ENCODE measurements at places on chromosomes 3 and 15.

- no peak for DNase-seq
These were observed 498.4 kb downstream of the FHIT start for GRCh38 chr3:60752809-60753208.

GRCh38 chr15:77753281-77753873 lies 120.7 kb upstream of the LINGO1 start:
- no peak for DNase-seq

- DNase-seq, result no peak
These were observed 215.9 kb upstream of the TPRG1 start for GRCh38 chr3:188955919-188956318.

GRCh38 chr3:15539066-15539465 lies 17.6 kb upstream of the COLQ start:
- no peak for DNase-seq

GRCh38 chr3:106067711-106068110 lies 198.9 kb upstream of the CBLB start:
- no peak for DNase-seq

- peak; percentile 61 for DNase-seq
These were observed 975 bp upstream of the FOXP1 start for GRCh38 chr3:71584394-71585011.

DNA sequence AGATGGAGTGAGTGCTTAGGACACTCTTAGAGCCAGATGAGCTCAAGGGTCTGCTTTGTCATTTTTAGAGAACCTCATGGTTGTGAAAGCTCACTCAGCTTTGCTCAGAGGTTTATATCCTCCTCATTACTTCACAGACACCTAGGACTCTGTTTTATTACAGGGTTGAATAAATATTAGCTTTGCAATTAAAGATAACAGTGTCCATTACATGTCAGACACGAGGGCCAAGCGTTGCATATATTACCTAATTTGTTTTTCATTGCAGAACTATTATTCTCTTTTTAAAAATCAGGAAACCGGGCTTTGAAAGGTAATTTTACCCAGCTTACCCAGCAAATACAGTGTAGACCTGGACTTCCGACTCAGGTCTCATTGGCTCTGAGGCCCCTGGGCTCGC lies 16.1 kb downstream of the MAP6D1 start:
- DNase-seq, result no peak

DNA sequence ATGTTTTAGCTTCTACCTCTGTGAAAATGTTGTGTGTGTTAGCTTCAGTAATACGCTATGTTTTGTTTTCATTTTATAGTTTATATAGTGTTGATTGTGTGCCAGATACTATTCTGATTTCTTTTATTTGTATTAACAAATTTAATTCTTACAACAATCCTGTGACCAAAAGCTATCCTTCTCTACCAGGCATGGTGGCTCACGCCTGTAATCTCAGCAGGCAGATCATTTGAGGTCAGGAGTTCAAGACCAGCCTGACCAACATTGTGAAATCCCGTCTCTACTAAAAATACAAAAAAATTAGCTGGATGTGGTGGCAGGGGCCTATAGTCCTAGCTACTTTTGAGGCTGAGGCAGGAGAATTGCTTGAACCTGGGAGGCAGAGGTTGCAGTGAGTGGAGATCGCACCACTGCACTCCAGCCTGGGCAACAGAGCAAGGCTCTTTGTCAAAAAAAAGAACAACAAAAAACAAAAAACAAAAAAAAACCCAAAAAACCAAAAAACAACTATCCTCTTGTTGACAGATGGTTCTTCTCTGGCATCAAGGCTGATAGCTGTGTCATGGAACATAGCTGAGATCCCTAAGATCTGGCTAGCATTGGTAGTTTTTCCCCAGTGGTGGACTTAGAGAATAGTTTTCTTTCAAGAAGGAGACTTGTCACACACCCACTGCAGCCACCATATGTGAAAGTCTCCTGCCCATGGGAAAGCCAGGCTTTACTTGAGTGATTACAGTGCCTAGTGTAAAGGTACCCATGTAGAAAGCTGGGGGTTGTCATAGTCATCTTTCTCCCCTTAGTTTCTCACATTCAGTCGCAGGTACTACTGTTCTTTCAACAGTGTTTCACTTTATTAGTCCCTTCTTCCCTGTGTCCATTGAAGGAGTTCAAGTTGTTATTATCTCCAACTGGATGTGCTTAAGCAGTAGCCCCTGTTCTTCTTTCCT lies 116.5 kb downstream of the UBE2E2 start:
- no peak for DNase-seq

DNA sequence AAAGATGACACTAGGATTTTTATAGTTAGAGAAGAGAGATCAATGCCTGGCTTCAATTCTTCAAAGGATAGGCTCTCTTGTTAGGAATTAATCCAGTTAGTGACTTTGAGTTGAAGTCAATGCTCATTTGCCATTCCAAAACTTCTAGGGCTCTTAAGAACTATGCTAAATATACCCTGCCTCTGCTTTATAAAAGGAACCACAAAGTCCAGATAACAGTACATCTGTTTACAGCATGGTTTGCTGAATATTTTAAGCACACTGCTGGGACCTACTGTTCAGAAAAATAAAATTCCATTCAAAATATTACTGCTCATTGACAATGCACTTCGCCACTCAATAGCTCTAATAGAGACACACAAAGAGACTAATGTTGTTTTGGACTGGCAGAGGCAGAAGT lies 786.6 kb upstream of the DPPA4 start:
- no peak for DNase-seq

DNA sequence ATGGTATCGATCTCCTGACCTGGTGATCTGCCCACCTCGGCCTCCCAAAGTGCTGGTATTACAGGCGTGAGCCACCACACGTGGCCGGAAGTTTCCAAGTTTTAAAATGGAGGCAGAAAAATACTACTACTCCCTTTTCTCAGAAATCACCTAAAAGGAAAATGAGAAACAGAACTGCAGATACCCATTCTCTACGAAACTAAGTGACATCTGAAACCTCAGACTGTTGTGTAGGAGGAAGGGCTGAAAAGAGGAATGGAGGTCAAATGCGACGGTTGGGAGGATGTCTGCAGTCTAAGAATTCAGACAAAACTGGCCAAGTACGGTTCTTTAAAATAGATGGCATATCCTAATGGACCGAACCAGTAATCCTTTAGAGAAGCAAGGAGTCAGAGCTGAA lies 24.1 kb downstream of the WDR48 start:
- no peak for DNase-seq

- DNase-seq, result peak; percentile 78
These were observed 29.1 kb downstream of the FGD5 start for GRCh38 chr3:14847613-14848541.

DNA sequence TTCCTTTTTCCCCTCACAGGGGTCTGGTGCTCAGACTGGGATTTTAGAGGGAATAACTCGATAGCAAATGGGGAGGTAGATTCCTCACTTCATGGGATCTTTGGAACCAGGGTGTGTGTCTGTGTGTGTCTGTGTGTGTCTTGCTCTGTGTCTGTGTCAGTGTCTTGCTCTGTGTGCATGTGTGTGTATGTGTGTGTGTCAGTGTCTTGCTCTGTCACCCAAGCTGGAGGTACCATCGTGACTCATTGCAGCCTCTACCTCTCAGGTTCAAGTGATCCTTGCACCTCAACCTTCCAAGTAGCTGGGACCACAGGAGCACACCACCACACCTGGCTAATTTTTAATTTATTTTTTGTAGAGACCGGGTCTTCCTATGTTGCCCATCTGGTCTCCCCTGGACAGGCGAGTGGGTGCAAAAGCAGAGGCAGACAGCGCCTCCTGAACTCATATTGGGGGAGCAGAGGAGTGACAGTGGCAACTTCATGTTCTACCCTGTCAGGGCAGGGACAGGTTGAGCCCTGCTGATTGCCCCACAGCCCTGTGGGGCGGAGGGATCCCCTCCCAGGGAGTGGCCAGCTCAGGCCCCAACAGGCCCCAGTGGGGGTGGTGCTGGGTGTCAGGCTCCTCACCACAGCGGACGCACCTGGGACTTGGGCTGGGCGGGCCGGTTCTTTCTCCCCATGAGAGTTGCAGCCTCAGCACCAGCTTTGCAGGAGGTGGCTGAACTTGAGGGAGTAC lies 10.4 kb upstream of the SEMA4B start:
- DNase-seq, result no peak

DNA sequence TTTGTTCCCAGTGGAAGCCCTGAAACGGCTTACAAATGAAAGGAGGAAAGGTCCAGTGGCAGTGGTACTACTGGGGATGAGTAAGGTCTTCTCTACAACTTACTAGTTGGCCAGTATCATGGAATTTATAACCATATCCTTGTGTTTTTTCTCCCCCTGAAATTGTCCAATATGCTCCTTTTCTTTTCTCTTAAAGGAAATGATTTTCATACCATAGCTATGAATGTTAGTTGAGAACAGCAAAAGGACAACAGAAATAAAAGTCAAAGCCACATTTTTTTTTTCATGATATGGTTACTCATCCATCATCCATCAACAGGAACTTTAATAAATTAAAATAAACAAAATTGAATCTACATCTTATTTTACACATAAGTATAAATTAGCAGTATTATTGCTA lies 450.4 kb downstream of the MFSD1 start:
- DNase-seq, result no peak

GRCh38 chr15:51617886-51618285 lies 4.7 kb downstream of the DMXL2 start:
- no peak for DNase-seq

- peak; percentile 70 for DNase-seq
These were observed 584.4 kb upstream of the TBL1XR1 start for GRCh38 chr3:177781686-177782161.

- no peak for DNase-seq
These were observed 78.9 kb upstream of the ZNF280D start for GRCh38 chr15:56812221-56812620.

DNA sequence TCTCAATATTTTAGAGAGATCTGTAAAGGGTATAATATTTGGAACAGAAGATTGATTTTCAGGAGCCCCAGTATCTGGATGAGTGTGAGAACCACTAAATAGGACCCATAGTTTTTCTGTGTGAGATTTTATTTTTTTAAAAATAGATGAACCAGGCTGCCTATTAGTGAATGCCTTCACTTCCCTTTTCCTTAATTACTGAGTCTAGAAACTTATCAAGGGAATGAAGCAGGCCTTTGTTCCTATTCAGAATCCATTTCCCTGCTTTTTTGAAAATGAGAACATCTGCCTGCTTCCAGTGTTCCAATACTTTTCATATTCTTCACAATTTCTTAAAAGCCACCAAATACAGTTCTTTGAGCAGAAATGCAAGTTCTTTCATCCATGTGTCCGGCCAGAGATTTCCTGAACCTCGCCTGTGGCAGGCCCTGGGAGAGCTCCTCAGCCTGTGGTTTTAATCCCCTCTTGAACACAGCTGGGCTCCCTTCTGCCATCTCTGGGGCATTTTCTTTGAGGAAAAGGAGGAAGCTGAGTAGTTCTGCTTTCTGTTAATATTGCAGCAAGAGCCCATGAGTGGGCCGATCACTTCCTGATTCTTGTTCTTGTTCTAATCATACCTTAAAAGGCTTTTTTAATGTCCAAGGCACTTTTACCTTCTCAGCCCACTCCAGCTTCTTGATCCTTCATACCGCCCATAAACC lies 4.7 kb downstream of the EHD4 start:
- DNase-seq, result peak; percentile 53

DNA sequence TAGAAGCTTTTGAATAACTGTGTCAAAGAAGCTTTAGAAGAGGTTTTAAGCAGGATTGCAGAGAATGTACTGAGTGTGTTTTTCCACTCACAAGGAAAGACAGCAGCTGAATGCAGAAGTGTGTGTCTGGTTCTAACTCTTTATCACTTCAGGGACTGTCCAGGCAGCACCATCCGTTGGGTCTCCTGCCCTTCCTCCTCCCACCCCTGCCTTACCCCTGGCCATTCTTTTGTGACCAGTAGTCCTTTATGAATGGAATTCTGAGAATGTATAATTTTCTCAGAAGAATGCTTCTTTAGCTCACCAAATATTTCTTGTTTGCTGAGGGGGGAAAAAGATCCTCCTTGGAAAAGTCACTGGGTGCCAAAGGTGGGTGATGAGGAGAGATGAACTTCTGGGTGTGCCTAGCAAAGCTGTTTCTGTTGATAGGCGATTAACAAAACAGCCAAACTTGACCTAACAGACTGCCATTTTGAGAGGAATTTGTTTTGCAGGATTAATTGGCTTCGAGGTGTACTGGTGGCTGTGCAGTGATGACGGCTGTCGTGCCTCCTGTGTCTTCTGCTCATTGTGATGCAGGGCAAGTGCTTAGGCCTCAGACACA lies 70.9 kb downstream of the IGF1R start:
- DNase-seq, result no peak

GRCh38 chr15:28945626-28946230 lies 60.0 kb downstream of the APBA2 start:
- no peak for DNase-seq

DNA sequence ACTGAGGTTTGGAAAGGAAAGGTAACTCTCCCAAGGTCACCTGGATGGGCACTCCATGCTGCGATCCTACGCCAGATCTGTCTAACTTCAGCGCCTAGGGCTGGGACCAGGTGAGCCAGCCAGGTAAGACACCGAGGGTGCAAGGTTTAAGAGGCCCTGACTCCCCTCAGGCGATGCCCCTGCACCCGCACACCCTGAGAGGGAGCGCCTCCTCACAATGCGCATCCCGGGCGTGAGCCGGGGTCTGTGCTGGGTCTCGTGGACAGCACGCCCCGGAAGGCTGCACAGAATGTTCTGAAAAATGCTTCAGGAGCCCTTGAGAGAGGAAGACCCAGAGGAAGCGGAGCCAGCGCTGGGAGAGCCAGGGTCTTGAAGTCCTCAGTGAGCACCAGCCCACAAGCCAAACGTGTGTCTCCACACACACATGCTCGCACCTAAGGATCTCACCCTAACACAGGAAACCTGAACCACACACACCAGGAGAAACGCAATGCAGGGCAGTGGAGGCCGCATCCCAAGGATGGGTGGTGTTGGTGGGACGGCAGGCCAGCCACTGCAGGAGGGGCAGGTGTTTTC lies 142.0 kb downstream of the ADAMTS17 start:
- DNase-seq, result no peak

DNA sequence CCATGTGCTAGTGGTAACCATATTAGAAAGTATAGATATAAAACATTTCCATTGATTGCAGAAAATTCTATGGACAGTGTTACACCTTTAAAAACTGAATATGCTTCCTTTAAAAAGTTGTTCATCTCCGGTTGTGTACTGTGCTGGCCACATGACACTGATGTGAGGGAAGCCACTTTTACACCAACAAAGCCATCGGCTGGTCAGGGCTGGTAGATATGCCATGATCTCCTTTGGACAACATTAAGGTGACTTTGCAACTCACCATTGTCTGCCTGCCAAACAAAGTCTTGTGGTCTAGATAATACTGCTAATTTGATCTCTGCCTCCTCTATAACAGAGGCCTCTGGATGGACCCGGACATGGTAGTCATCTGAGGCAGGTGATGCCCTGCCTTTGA lies 156.0 kb upstream of the RARB start:
- DNase-seq, result no peak

- DNase-seq, result no peak
These were observed 66.3 kb downstream of the RLBP1 start for GRCh38 chr15:89155122-89155521.
